ENCODE measurements at places on chromosomes 7 and 10.

DNA sequence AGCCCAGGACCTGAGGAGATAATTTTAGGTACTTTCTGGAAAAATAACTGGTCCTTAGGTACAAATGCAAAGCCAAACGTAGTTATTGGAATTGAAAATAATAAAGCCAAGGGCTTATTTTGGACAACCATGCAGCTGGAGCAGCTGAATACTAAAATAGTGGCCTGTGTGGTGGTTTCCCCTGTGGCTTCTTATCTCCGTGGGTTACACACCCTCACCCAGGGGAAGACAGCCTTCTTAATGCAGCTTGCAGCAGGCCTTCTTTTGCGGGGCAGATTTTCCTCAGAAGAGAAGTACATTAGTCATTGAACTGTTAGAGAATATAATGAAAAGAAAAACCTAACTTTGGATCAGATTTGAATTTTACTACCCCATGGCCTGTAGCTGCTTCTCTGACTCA is 133.5 kb downstream of the ST7 start:
- DNase-seq, result peak; percentile 78

DNA sequence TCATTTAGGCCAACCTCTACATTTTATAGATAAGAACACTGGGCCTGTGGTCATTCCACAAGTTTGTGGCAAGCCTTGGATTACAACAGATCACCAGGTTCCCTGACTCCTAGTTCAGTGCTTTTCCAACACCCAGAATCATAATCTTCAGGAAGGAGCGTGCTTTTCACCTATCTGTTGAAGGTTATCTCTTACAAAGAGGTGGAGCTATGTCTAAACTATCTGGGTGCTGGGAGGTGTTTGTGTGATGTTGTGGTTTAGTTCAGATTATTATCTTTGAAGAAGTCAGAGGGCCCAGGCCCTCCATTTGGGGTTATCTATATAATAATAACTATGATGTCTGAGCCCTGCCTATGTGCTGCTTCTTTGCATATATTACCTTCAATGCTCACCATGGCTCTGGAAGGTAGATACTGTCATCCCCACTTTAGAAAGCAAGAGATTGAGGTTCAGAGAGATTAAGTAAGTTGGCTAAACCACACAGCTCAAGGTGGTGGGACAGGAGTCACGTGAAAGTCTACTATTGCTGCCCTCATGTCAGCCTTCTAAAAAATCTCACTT is 24.0 kb downstream of the IL2RA start:
- peak; percentile 50 for DNase-seq

GRCh38 chr10:78619115-78619851 is 449.5 kb upstream of the ZMIZ1 start:
- no peak for DNase-seq

DNA sequence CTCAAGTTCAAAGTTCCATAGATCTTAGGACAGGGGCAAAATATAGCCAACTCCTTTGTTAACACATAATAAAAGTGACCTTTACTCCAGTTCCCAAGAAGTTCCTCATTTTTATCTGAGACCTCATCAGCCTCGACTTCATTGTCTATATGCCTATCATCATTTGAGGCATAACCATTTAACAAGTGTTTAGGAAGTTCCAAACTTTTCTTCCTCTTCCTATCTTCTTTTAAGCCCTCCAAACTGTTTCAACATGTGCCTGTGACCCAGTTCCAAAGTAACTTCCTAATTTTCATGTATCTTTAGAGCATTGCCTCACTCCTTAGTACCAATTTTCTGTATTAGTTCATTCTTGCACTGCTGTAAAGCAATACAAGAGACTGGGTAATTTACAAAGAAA is 569.1 kb downstream of the ANKRD7 start:
- peak; percentile 4 for DNase-seq

DNA sequence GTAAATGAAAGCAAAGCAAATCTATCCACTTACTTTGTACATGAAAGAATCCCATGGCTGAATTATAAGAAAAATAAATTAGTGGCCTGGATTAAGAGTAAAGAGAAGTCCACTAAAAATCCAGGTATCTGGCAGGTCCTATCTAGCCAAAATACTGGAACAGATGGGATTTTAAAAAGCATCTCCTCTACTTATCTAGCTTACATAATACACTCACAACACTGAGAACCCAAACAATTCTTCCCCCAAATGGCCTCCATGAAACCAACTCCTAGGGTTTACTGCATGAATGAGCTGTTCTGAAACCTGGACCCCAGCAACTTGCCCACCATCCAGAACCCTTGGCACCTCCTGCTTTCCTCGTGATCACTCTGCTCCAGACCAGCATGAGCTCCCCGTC is 61.3 kb downstream of the AFAP1L2 start:
- no peak for DNase-seq

DNA sequence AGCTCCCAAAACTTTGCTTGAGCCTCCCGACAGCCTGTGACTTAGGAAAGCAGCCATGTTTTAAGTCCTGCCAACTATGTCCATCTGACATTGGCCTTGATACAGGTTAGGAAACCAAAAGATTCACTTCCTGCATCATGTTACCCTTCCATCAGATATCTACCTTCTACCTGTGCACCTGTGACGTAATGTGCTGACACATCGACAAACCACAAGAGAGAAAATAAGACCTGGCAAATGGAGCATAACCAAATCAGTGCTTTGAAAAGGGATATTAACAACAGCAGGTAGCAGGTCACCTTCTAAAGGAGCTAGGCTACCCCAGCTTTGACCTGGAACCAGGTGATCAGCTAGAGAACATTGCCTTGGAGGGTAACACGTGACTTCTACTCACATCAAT is 14.8 kb upstream of the PRR15 start:
- DNase-seq, result no peak

GRCh38 chr7:39043531-39043930 is 65.8 kb downstream of the POU6F2 start:
- DNase-seq, result no peak

- DNase-seq, result peak; percentile 8
Observed at GRCh38 chr10:112852306-112852705, 97.7 kb upstream of the TCF7L2 start.

GRCh38 chr10:11215471-11215870 is 197.8 kb downstream of the CELF2 start:
- DNase-seq, result peak; percentile 37

GRCh38 chr7:68679459-68680234 is 918.6 kb upstream of the AUTS2 start:
- DNase-seq, result no peak
